Trophoblast cell (in vitro differentiated cells and primary cell): ENCODE measurements at places on chromosomes 4 and X.

DNA sequence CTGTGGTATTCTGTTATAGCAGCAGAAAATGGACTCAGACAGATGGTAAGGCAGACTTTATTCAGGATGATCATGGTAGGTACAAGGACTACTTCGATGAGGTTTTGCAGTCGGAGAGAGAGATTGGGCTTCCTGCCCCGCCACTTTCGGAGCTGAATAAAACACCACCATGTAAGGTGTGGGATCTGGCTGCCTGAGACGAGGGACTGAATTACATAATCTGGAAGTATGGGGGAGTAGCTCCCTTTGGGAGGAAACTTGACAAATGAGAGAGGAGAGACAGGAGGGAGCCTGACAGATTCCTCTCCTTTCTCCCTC is 255.5 kb upstream of the GATB start:
- DNase-seq, result no peak

- DNase-seq, result no peak
Measured at GRCh38 chr4:46329118-46329976, 60.6 kb downstream of the GABRA2 start.

GRCh38 chr4:118736900-118737299 is 51.7 kb downstream of the METTL14 start:
- no peak for DNase-seq

DNA sequence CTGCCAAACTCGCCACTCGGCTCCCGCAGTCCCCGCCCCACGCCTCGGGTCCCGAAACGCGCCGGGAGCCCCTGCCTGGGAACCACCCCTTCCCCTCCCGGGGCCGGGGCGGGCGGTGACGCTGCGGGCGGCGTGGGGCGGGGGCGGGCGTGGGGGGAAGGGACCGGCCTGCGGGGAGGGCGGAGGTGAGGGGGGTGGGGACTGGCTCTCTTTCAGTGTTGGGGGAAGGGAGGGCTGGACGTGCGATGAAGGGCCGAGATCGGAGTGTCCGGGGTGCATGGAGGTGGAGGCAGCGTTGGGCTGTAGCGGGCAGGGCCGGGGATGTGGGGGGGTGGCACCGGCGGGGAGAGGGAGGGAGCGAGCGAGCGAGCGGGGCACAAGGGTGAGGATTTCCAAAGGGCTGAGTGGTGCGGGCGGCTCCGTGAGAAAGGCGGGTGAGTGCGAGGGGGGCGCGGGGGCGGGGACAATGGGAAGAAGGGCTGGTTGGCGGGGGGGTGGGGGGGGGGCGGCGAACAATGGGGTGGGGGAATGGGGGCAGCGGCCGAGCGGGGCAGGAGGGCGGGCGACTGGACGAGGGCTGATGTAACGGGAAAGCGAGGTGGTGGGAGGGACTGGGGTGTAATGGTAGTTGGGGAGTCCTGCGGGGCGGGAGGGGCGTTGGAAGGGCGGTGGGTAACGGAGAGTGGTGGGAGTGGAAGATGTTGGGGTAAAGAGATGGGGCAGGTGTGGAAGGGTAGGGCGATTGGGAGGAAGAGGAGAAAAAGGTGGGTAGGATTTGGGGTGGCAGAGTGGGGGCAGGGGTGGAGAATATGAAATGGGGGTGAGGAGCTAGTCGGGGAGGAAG is 578 bp downstream of the DCUN1D4 start:
- DNase-seq, result peak; percentile 31

DNA sequence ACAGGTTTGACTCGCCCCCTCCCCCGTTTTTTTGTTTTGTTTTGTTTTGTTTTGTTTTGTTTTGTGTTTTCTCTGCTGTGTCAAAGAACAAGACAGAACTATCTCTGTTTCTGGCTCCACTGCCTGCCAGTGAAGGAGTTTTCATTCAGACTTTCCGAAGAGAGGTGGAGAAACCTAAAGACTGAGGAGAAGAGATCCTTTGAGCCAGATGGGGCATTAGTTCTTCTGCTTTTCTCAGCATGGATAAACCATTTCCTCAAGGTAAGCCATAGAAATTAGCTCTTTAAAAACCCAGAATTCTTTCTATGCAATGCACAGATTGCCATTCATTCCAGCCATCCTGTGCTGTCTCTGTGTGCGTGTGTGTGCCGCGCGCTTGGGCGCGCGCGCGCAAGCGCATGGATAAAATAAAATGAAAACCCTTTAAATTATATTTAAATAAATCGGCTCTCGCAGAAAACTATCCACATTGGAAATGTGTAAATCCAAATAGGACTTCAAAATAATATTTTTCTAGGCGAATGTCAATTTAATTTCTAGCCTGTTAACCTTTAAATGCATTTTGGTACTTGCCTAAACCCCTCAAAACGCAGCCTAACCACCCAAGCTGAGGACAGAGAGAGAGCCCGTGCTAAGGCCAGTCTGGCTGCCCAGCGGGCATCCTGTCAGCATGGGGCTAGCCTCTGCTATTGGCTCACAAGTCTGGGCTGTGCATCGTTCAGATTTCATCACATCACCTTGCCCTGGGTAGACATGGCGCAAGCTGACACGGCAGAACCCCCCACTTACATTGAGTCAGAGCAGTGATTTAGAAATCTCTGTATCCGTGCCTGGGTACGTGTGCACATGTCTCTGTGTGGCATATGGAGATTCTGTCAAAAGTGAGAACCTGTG is 113.0 kb upstream of the VAMP7 start:
- DNase-seq, result peak; percentile 28

- no peak for DNase-seq
Measured at GRCh38 chr4:175590205-175590604, 221.9 kb downstream of the GPM6A start.

GRCh38 chr4:175447016-175447415 is 365.0 kb downstream of the GPM6A start:
- DNase-seq, result no peak

GRCh38 chrX:55213381-55213780 is 6.8 kb upstream of the PAGE5 start:
- no peak for DNase-seq

DNA sequence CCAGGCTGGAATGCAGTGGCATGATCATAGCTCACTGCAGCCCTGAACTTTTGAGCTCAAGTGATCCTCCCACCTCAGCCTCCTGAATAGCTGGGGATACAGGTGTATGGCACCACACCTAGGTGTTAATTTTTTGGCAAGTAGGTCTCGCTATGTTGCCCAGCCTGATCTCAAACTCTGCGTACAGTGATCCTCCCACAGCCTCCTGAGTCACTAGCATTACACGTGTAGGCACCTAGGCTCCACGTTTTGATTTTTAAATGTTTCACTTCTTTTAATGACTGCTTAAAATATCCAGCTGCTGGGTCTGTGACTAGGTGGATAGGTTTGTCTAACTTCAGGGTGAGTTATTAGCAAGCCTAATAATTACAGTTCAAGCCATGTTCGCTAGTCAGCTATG is 44.5 kb downstream of the GATB start:
- no peak for DNase-seq

DNA sequence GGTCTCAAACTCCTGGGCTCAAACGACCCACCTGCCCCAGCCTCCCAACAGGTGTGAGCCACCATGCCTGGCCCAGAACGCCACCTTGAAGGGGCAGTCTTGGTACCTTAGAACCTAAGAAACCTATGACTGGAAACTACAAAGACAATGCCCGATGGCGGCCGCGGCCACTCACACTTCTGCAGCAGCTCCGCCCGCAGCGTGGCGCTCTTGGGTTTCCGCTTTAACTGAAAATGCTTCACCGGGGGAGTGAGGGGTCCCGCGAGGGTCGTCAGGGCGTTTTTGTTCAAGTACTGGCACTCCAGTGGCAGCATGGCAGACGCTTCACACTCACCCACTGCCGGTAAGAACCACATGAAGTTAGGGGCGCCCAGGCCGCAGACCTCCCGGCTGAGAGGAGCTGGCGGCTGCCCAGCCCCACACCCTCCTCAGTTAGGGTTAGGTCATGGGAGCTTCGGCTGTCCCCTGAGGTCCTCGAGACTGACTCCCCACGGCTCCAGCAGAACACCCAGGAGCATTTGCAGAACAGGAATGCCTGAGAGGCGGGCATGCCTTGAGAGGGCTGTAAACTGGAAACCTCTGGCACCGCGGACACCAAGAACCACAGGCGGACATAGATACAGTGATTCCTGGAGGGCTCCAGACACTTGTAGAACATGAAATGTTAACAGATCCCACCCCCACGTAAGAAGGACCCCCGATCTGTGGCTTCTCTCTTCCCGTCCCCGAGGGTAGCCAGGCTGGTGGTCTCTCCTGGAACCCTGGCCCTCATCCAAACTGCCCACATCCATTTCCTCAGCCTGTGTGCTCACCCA is 19.0 kb downstream of the NELFA start:
- no peak for DNase-seq
